ENCODE measurements at places on chromosomes 11 and 22.
A peak's percentile ranks its signal among the peaks of the same experiment; 100 is the strongest.

- no peak for DNase-seq
These were observed 780 bp upstream of the SLC15A3 start for GRCh38 chr11:60952742-60953170.

DNA sequence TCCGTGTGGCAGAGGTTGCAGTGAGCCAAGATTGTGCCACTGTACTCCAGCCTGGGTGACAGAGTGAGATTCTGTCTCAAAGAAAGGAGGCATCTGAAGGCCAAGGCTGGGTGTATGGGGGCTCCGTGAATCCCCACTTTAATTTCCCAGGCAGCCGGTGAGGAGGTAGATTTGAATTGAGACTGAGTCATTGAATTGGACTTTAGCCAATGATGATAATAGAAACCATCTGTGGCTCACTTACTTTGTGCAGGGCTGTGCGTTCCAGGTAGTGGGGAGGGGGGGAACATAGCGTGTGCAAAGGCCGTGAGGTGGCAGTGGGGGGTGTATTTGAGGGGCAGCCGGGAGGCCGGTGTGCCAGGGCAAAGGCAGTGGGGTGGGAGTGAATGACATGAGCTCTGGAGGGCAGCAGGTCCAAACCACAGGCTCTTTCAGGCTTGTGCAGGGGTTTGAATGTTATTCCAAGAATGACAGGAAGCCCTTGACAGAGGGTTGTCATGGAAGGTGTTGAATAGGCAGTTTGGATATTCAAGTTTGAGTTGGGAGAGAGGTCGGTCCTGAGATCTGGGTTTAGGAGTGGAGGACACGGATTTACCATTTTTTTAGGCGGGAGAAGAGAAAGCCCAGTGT lies 6.1 kb downstream of the ARHGAP8 start:
- DNase-seq, result peak; percentile 74

DNA sequence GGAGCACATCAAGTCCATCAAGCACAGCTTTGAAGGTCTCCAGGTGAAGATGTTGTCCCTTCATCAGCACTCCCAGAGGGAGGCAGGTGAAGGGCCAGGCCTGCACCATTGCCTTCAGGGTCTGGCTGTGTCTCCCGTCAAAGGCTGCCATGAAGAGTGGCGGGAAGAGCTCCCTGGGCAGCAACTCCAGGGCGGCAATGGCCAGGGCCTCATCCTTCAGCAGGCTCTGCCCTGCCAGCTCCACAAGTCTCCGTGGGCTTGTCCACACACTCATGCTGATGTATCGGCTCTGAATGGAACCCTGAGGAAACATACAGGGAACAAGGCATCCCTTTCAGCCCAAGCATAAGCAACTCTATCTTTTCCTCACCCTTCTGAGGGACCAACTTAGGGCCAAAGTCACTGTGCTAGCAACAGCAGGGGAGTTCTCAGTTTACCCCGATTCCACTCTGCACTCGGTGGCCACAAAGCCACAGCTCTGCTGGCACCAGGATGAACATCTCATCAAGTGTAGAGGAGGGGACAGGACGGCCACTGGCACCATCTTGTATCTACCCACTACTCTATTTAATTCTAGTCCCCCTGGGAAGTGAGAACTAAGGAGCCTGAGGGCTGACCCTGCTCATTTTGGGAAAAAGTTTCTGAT lies 8.2 kb downstream of the PRAME start:
- DNase-seq, result no peak

GRCh38 chr11:19982774-19983495 lies 177.3 kb downstream of the DBX1 start:
- DNase-seq, result no peak

- no peak for DNase-seq
These were observed 84.2 kb downstream of the ZNF280B start for GRCh38 chr22:22424210-22424800.

DNA sequence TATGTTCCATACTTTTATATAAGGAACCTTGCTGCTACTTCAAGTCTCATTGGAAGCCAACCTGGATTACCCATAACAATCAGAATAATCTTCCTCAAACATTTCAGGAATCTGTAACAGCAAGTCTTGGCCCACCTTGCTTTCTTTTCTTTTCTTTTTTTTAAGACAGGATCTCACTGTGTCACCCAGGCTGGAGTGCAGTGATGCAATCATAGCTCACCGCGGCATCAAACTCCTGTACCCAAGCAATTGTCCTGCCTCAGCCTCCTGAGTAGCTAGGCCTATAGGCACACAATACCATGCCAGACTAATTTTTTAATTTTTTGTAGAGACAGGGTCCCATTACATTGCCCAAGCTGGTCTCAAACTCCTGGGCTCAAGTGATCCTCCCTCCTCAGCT lies 29.3 kb upstream of the PRDM10 start:
- no peak for DNase-seq

DNA sequence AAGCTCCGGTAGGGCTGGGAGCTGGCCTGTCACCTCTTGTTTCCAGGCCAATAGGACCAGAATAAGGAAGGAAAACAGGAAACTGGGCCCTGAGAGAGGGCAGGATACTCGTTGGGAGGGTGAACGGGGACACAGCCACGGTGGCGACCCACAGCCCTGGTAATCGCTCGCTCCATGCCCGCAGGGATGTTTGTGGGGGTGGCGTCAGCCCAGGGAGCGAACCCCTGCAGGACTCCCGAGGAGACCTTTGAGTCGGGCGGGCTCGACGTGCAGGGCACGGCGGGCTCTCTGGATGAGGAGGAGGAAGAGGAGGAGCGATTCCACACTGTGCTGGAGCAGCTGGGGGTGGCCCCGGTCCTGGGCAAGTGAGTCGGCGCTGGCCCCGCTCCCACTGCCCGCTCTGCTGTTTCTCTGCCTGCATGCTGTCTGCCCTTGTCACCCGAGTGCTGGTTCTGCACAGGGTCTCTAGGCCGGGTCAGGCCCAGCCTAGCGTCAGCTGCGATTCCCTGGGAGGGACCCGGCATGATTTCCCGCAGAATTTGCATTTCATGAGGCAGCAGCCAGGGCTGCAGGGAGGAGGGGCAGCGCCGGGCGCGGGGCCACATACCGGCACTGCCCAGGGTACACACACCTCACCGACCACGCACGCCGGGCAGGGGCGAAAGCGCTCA lies 1.6 kb downstream of the CRACR2B start:
- no peak for DNase-seq

DNA sequence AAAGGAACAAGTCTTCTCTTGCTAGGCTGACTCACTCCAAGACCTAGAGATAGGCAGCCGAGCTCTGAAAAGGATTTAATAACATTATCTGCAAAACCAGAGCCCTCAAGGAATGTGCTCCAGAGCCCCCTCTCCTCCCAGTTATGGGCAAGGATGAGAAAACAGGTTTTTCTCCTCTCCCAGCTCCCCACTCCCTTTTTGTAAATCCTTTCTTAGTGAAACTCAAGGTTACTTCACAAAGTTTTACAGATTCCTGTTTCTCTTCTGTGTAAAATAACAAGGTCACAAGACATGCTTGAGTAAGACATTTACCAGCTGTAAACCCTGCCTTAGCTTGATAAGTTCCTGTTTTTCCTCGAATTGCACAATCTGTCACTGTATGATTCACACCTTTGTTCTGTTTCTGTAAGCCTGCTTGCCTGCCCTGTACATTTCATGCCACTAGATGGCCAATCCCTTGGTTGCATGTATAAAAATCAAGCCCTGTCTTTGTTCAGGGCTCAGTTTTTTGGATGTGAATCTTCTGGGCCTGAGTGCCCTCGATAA lies 489.4 kb downstream of the KCNA4 start:
- DNase-seq, result peak; percentile 100
